ENCODE measurements at places on chromosomes 2 and 18.
A peak's percentile ranks its signal among the peaks of the same experiment; 100 is the strongest.

- DNase-seq = no peak
Measured at GRCh38 chr2:216183462-216183861, 74.3 kb downstream of the XRCC5 start.

DNA sequence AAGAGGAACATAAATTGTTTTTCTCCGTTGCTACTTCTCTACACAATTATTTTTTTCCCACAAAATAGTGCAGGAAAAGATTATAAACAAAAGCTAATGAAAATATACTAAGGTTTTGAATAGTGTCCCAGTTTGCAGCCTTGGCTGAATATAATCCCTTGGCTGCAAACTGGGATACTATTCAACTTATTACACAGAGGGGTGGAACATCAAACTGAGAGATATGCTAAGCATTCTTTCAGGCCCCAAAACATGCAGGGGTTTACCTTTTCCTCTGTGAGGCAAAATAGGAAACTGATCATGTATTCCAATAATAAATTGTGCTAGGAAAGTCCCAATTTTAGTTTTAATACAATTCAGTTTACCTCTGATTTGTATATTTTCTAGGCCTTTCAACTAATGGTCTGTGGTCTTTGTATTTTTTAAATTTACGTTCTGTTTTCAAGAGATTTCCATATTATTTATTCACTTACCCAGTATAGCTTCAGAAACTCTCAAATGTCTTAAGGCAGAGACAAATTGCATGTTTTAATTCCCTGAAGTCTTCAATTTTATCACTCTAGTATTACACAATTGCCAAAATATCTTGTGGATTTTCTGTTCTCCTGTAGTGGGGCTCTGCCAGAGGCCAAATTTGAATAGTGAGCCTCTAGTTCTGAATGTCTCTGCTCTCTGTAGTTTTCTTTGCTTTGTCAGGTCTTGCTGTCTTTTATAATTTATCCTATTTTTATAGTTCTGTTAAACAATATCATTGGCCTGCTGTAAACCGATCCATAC lies 63.9 kb downstream of the PPP1R1C start:
- no peak for DNase-seq

DNA sequence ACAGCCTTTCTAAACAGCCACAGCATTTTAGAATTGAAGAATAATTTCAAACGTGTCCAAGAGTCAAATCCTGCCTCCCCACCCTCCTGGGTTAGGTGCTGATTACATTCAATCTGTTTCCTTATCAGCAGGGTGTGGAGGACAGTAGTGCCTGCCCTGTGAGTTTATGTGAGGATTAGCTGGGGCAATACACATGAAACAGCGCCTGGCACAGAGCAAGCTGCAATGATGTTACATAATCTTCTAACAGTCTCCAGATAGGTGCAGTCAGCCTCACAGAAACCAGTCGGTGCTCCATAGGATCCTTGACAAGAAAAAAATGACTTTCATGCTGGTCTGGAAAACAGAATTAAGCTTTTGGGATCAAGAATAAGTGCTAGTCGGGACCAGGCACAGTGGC lies 91.7 kb upstream of the ITGA6 start:
- no peak for DNase-seq

DNA sequence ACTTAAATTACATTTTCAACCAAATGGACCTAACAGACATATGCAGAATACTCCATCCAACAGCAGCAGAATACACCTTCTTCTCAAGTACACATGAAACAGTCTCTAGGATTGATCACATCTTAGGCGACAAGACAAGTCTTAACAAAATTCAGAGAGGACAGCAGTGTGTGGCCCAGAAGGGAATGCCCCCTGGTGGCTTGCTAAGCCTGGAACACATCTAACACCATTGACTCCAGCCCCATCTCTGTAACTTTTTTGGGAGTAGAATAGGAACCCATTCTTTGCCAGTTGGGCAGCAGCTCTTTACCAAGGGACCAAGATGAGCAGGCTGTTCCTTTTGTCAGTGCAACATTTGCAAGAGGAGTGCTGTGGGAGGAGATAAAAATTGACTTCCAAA lies 249.9 kb downstream of the PLCL1 start:
- peak; percentile 18 for DNase-seq

- no peak for DNase-seq
Measured at GRCh38 chr2:143399631-143400069, 270.4 kb downstream of the ARHGAP15 start.

DNA sequence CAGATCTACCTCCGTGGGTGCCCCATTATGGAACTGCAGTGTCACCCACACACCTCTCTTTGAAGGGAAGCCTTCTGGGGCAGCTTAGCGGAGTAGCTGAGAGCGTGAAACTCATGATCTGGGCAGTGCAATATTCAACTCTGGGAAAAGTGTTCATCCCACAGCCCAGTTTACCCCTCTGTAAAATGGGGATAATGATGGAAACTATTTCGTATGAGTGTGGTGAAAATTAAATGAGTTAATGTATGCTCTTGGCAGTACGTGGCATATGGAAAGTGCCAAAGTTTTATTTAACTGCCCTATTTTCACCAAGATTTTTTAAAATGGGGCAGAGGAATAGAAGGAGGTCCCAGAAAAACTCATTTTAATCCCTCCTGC lies 11.5 kb downstream of the EVX2 start:
- DNase-seq = no peak

DNA sequence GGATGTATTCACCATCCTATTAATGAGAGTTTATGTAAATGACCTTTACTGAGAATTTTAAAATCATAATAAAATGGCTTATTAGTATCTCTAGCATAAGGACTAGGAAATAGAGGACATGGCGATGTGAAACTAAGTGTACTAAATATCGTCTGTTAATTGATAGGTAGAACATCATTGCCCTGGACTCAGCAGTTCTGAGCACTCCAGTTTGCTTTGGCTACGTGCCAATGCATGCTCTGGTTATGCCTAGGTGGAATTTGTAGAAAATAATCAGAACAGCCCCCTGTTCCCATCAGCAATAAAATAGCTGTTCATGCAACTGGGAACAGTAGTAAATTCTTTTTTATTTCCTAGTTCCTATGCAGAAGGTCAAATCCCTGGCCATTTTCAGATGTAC lies 247.8 kb downstream of the DOK6 start:
- no peak for DNase-seq

GRCh38 chr2:69577467-69578197 lies 65.9 kb downstream of the AAK1 start:
- DNase-seq = no peak

DNA sequence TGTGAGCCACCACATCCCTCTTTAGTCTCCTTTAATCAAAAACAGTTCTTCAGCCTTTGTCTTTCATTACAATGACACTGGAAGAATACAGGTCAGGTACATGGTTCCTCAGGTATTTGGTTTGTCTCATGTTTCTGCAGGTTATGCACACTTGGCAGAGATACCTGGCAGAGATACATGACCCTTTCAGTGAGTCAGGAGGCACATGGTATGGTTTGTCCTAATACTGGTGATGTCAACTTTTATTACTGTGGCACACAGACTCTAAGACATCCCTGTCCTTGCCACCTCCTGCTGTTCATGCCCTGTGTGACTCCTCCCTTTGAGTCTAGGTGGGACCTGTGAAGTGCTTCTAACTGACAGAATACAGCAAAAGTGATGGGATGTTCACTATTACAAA lies 58.4 kb downstream of the SPIRE1 start:
- DNase-seq = no peak

DNA sequence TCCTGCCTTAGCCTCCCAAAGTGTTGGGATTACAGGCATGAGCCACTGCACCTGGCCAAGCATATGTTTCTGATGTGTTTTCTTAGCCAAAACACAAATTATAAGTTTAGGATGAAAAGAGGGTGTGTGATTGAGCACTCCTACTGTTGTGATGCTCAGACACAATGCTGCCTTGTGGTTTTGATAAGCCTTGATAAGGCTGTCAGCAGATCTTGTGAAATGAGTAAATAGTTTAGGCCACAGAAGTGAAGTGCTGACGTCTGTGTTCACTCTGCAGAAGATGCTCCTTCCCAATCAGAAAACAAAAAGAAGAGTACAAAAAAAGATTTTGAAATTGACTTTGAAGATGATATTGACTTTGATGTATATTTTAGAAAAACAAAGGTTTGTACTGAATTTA lies 24.3 kb downstream of the NCAPH start:
- no peak for DNase-seq

DNA sequence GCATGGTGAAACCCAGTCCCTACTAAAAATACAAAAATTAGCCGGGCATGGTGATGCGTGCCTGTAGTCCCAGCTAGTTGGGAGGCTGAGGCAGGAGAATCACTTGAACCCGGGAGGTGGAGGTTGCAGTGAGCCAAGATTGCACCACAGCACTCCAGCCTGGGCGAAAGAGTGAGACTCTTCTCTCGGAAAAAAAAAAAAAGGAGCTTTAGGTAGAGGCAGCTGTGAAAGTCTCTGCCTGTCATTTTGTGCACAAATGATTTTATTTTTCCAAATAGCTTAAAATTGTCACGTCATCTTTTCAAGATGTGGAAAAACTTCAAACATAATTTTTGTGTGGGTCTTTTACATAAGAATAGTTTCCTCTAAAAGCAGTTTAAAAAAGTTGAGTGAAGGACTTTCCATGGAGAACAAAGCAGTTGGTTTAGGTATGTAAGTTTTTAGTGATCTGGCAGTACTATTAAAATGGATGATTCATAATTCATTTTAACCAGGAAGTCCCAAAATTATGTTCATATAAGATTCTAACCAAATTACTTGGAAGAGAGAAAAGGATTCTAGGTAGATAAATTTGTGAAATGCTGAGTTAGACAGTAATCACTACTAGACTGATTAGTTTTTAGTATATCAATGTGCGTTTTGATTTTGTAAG lies 11.5 kb downstream of the CCNYL1 start:
- no peak for DNase-seq

DNA sequence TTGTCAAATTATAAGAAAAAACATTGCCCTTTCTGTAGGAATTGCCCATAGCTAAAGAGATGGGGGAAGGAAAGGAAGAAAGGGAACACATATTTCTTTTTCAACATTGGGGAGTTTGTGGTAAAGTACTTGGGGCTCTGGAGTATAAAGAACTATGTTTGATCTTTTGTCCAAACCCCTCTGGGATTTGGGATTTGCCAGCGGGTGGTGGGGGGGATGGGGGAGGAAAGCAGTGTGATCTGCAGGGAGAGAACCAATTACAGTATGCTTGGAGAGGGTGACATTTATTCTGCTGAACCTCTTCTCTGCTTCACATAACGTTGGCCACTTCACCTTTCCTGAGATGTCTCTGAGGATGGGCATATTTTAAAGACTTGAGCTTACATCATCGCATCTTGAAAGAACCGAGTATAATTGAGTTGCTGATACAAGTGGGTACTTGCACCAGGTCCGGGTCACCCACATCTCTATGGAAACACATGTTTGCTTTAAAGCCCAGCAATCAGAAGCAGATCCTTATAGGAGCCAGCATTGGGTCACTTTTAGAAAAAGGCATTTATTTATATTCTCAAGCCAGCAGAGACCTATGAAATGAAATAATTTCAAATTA lies 73.1 kb downstream of the SPATS2L start:
- DNase-seq = no peak

GRCh38 chr18:64403784-64404503 lies 255.1 kb upstream of the LINC00305 start:
- DNase-seq = no peak

- DNase-seq = no peak
Measured at GRCh38 chr2:75288760-75289159, 89.4 kb upstream of the TACR1 start.

GRCh38 chr2:33104726-33105125 lies 158.0 kb downstream of the LTBP1 start:
- DNase-seq = peak; percentile 40

- no peak for DNase-seq
Measured at GRCh38 chr2:55302241-55302640, 33.2 kb upstream of the MTIF2 start.

DNA sequence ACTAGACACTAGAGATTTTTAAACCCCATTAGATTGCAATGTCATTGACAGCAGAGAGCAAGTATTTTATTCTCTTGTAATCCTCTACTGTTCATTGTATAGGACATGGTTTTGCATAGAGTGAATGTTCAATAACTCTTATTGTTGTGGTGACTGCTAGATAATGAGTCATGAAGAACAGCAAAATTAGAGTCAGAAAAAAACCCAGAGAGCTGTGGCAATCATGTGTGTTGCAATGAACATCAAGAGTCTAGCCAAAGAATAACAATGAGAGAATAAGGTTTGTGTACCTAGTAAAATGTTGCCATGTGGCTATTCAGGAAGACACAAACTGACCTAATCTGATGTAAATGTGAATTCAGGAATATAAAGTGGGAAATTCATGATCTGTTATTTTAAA lies 684.0 kb downstream of the DSC3 start:
- peak; percentile 41 for DNase-seq

DNA sequence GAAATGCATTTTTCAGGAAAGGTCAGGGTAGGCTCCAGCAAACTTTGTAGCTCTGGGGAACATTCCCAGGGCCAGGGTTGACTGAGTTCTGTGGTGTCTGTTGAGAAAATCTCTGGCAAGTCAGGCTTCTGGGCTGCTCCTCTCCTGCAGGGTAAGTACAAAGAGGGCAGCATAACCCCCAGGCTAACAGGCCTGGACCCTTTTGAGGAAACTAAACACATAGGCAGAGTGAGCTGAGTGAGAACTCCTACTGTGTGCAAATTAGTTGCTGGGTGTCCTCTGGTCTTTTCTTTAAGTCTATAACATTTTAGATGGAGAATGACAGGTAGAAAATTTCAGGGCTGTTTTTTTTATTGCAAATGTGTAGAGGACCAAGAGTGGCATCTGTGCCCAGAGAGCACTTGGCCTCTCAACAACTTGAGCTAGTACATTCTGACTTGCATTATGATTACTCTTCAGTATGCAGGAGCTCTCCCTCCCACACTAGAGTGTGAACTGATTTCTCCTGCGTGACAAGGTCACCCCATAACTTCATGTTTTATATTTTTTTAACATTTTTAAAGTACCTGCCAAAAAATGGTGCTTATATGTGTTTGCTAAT lies 49.9 kb downstream of the GPR39 start:
- DNase-seq = no peak

- DNase-seq = no peak
Measured at GRCh38 chr2:98158305-98158704, 71.3 kb downstream of the VWA3B start.

DNA sequence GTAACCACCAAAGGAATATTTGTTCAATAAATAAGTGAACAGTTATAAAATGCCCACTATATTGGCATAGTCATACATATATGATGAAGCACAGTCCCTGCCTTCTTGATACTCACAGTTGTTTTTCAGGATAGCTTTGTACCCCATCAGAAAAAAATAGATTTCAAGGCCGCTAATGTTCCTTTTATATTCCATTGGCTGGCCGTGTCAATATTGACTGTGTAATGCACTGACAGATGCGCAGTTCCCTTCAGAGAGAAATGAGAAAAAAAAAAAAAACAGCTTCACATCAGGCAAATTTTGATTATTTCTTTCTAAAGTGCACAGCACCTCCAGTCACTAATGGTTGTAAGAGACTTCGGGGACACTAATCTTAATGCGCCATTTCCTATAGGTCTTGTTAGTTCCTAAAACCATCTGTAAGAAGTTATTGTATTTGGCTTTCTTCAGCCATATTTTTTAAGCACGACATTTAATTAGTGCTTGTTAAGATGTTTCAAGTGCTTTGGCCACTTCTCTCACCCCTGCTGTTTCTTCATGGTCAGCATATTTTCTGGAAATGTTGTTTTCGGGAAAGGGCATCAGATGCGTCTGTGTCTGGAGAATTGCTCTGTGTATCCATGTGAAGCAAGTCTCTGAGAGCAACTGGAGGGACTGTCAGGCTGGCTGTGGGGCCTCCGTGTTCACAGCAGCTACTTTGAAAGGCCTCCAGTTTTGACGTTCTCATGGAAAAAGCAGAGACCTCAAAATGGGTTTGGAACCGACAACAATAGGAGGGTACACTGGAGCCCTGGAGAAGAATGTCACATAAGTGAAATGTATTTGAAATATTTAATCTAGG lies 378.3 kb downstream of the MTX2 start:
- no peak for DNase-seq

Data from Daoy (cell line).